ENCODE measurements at places on chromosomes 6 and 20. TPM values are rescaled to one million over a fixed set of nuclear protein-coding genes. Genes with fewer than 3 reads are reported as not detected.

GRCh38 chr6:104771258-104771832 is 88.4 kb downstream of the HACE1 start:
- H3K36me3 ChIP-seq: no peaks in the 10 kb centered on the region
- no peaks in the 10 kb centered on the region for H3K4me1 ChIP-seq
- no peak overlapping the region for H3K4me3 ChIP-seq
- no peak for DNase-seq
- H3K27ac ChIP-seq: no peak overlapping the region

DNA sequence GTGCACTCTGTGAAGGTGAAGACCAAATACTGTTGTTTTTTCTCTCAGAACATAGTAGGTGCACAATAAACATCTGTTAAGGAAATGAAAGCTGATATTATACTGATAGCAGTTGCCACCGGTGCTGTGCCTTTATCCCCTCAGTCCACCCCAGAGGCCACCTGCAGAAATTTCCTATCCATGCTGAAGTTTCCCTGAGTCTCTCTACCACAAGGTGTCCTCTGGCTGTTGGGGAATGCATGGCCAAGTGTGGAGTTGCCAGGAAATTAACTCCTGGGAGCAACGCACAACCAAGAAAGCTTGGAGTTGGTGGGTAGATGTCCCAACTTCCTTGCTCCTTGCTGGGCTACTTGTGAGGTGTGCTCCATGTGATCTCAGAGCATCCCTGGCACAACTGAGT is 114.2 kb downstream of the LAMP5 start:
- no peaks in the 10 kb centered on the region for H3K4me1 ChIP-seq
- no peak for DNase-seq
- no peak overlapping the region for H3K27ac ChIP-seq
- no peaks in the 10 kb centered on the region for H3K27me3 ChIP-seq
- no peak overlapping the region for H3K4me3 ChIP-seq

- no peaks in the 10 kb centered on the region for H3K27me3 ChIP-seq
- no peak for DNase-seq
- H3K27ac ChIP-seq: no peak overlapping the region
- H3K4me3 ChIP-seq: no peak overlapping the region
- H3K36me3 ChIP-seq: no peaks in the 10 kb centered on the region
These were observed 29.9 kb downstream of the SDCBP2 start for GRCh38 chr20:1298888-1299511.

DNA sequence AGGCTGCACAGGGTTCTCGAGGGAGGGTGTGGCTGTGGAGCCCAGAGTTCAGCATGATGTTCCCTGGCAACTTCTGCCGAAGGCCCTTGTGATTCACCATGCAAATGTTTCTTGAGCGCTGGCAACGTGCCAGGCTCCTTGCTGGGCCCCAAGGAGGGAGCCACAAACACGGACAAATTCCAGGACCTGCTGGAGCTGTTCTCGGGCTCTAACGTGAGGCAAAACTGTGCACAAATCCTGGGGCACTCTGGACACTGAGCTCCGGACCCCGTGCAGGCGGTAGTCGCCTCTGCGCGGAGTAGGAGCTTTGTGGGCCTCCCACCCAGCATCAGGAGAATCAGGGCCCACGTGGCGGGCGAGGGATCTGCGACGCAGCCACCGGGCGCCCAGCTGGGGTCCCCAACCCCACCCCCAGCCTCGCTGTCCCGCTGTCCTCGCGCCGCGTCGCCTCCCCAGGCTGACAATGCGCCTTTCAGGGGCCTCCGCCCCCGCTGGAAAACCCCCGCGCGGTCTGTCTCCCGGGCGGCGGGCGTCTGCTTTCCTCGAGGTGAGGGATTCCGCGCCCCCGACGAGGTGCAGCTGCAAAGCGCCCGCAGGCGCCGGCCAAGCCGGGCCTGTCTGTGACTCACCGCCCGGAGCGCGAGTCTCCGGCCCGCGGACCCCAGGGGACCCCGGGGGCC is 31.7 kb upstream of the SCUBE3 start:
- H3K27ac ChIP-seq: no peak overlapping the region
- no peaks in the 10 kb centered on the region for H3K27me3 ChIP-seq
- H3K4me1 ChIP-seq: no peaks in the 10 kb centered on the region

GRCh38 chr6:44867571-44868334 is 460.4 kb upstream of the RUNX2 start:
- no peak overlapping the region for H3K27ac ChIP-seq
- DNase-seq: no peak
- H3K36me3 ChIP-seq: no peaks in the 10 kb centered on the region
- no peaks in the 10 kb centered on the region for H3K27me3 ChIP-seq

DNA sequence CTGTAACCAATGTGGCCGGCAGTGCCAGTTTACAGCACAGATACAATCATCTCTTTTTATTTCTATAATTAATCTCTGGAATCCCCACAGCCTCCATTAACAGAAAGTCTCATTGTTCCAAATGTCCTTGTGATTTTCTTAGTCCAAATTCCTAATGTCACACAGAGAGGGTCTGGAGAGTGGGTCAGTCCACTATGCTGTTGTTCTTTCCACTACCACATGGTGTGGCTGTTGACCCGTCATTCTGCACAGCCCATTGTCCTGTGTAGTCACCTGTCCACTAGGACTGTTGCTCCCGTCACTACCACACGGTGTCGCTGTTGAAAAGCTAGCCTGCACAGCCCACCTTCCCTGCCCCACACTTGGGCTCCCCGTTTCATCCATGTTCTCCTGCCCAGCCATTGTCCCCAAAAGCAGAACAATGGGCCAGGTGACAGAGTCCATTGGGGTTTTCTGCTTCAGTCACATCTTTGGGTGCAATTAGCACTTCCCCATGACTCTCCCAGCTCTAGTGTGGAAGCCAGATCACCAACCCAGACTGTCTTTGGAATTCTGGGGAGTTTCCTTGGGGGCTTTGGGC is 8.6 kb upstream of the LBP start:
- DNase-seq: no peak
- no peaks in the 10 kb centered on the region for H3K27me3 ChIP-seq
- no peaks in the 10 kb centered on the region for H3K36me3 ChIP-seq
- H3K4me1 ChIP-seq: peaks cover under 1% of the 10 kb centered on the region

DNA sequence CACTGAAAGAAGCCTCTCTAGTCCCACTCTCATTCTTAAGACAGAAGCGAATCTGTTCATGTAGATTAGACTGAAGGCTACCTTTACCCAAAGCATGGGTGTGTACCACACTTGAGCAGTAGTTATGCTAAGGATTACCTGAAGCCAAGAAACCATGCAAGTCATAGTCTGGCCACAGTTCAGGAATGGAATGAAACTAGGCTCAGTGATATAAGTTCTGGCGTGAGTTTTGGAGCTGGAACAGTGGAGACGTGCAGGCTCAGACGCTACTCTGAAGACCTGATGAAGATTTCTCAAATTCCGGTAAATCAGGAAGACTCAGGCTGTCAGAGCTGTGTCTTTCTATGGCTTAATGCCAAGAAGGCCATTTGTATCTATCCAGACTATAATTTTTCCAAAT is 219.9 kb downstream of the HDGFL1 start:
- H3K27ac ChIP-seq: no peak overlapping the region
- no peaks in the 10 kb centered on the region for H3K27me3 ChIP-seq
- H3K36me3 ChIP-seq: no peaks in the 10 kb centered on the region

GRCh38 chr20:31894980-31895675 is 24.7 kb downstream of the TTLL9 start:
- no peak overlapping the region for H3K27ac ChIP-seq
- H3K36me3 ChIP-seq: no peaks in the 10 kb centered on the region
- H3K4me3 ChIP-seq: no peak overlapping the region
- H3K27me3 ChIP-seq: no peaks in the 10 kb centered on the region
- peak; percentile 73 for DNase-seq
- no peaks in the 10 kb centered on the region for H3K4me1 ChIP-seq

- no peaks in the 10 kb centered on the region for H3K27me3 ChIP-seq
- H3K36me3 ChIP-seq: no peaks in the 10 kb centered on the region
- no peak overlapping the region for H3K27ac ChIP-seq
- no peaks in the 10 kb centered on the region for H3K4me1 ChIP-seq
These were observed 2.8 kb upstream of the PLCG1 start for GRCh38 chr20:41134362-41135186.

DNA sequence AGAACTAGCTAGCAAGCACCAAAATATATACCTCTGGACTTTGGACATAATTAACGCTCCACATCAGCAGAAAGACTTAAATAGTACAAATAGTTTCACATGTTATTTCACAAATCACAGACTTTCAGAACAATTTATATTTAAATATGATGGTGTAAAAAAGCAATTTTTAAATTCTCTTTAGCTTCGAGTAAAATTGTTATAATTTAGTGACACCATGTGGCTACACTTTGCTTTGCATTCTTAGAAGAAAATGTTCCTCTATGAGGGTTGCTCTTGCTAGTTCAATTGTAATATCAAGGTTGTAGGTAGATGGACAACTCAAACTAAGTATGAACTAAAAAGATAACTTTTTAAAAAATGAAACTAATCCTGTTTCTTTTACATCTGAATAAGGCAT is 69.0 kb downstream of the BTBD9 start:
- H3K4me1 ChIP-seq: no peaks in the 10 kb centered on the region
- H3K27ac ChIP-seq: no peak overlapping the region
- DNase-seq: no peak

DNA sequence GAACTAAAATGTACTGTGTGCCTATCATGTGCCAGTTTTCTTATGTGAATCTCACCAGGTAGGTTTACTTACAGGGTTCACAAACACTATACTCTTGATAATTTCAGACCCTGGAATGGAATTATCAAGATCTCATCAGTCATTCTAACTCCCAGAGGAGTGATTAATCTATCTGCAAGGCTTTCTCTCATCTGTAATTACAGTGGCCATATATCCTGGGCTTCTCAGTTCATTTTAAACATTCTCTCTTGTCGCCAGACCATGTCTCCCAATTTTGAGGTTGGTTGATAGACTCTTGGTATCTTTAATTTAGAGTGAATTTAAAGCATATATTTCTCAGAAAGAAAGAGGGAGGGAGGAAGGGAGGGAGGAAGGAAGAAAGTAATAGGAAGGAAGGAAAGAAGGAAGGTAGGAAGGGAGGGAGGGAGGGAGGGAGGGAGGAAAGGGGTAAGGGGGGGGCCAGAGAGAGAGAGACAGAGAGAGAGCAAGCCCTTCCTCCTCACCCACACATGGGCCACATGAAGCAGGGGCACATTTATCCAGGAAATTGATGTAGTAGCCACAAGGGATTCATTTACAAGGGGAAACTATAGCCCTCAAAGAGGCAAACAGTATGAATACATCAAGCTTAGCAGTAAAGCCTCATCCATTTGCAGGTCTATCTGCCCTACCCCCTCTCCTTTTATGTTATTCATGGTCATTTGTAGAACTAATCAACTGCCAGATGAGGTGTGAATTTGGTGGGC is 25.8 kb upstream of the NRSN1 start:
- no peak overlapping the region for H3K4me3 ChIP-seq
- no peaks in the 10 kb centered on the region for H3K36me3 ChIP-seq
- no peaks in the 10 kb centered on the region for H3K27me3 ChIP-seq

DNA sequence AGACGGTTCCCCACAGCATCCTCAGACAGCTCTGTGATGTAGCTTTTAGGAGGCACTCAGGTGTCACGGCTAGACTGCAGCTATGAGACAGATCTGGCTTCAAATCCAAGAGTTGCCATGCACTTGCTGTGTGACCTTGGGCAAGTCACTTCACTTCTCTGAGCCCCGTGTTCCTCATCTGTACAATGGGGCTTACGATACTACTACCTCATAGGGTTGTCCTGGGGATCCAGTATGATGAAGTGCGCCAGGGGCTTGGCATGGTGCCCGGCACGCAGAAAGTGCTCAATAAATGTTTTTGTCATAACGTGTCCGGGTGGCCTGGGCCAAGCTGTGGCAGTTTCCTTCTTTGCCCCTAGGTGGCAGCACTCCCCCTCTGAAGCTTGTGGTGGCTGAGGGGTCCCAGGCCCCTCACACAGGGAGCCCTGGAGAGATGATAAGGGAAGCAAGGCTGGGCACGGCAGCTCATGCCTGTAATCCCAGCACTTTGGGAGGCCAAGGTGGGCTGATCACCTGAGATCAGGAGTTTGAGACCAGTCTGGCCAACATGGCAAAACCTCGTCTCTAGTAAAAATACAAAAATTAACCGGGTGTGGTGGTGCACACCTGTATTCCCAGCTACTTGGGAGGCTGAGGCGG is 19.1 kb upstream of the CHMP4B start:
- H3K4me1 ChIP-seq: no peaks in the 10 kb centered on the region
- no peak overlapping the region for H3K27ac ChIP-seq
- H3K27me3 ChIP-seq: no peaks in the 10 kb centered on the region

GRCh38 chr6:78995346-78995745 is 82.7 kb downstream of the PHIP start:
- H3K27me3 ChIP-seq: no peaks in the 10 kb centered on the region
- H3K27ac ChIP-seq: no peak overlapping the region
- no peaks in the 10 kb centered on the region for H3K36me3 ChIP-seq
- H3K4me3 ChIP-seq: no peak overlapping the region

GRCh38 chr6:69868961-69869360 is 2.6 kb downstream of the COL19A1 start:
- H3K4me3 ChIP-seq: no peak overlapping the region
- H3K4me1 ChIP-seq: peaks cover 12% of the 10 kb centered on the region
- DNase-seq: no peak
- H3K36me3 ChIP-seq: no peaks in the 10 kb centered on the region
- H3K27me3 ChIP-seq: no peaks in the 10 kb centered on the region

GRCh38 chr20:21656308-21657067 is 49.0 kb upstream of the PAX1 start:
- no peak for DNase-seq
- no peak overlapping the region for H3K4me3 ChIP-seq
- no peaks in the 10 kb centered on the region for H3K27me3 ChIP-seq
- H3K36me3 ChIP-seq: no peaks in the 10 kb centered on the region

GRCh38 chr6:132746048-132746447 is 11.7 kb downstream of the VNN2 start:
- DNase-seq: no peak
- no peaks in the 10 kb centered on the region for H3K27me3 ChIP-seq

DNA sequence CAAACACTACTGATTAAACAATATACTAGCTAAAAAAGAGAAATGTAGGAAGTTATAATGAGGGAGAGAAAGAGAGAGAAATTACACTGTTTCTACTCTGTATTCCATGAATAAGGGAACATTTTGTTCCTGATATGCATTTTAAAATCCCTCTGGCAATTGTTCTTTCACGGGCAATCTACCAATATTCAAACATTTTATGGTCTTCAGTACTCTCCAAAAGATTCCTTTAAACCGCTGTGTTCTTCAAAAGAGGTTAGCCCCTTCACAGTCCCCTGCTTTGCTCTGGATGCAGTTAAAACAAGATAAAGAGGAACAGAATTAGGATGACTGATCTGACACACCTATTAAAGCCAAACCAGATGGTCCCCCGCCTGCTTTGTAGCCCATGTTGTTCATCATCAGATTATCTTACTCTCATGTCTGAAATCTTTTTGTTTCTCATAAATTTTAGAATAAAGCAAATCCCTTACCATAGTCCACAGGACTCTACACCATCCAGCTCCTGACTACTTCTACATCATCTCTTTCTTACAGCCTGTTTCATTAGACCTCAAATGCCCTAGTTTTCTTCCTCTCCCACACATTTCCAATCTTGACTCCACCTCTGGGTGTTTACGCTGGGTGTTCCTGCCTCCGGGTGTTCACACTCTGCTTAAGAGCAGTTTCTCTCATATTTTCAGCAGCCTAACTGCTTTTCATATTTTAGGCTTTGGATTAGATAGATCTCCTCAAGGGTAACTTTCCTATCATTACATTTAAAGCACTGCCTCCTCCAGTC is 399.7 kb downstream of the COL12A1 start:
- no peak for DNase-seq
- H3K27ac ChIP-seq: no peak overlapping the region
- H3K27me3 ChIP-seq: no peaks in the 10 kb centered on the region
- H3K4me1 ChIP-seq: no peaks in the 10 kb centered on the region
- H3K4me3 ChIP-seq: no peak overlapping the region

TBC1D32 gene
- total RNA-seq: 29.2 TPM

TREM2 gene
- total RNA-seq: not detected

BTBD3 gene
- total RNA-seq: 47.6 TPM

C20orf202 gene
- not detected for total RNA-seq

MYBL2 gene
- 3.0 TPM for total RNA-seq

OR2H1 gene
- not detected for total RNA-seq

MAFB gene
- 16.6 TPM for total RNA-seq

DNAH8 gene
- total RNA-seq: not detected

ROS1 gene
- total RNA-seq: 0.94 TPM

PAK5 gene
- not detected for total RNA-seq

Measured in Peyer's patch (tissue), 4 donors.